ENCODE measurements at places on chromosomes 4 and X. TPM values are rescaled to one million over a fixed set of nuclear protein-coding genes. Genes with fewer than 3 reads are reported as not detected.

DNA sequence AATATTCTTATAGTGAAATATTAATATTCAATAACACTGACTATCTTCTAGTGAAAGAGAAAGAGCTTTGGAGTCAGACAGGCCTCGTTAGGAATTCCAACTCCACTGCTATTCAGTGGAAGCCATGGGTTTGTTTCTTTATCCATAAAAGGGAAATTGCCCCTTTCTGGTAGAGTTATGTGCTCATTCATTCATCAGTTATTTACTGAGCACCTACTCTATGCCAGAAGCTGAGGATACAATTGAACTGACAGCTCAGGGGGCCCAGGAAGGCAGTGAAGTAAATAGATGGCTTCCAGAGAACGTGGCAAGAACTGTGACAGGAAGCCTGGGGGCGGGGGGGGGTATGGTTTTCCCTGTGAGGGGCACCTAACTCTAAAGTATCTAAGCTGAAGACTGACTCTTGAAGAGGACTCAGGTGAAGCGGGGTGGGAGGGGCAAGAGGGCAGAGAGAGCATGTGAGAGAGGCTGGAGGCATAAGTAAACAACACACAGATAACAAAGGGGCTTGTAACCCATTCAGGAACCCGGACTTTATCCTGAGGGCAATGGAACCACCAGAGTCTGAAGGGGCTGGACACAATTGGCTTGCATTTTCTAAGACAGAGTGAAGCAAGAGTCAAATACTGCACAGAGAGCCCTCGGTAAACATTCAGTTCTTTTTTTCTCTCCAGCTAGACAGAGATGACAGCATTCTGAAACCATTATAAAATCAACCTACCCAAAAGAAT lies 20.3 kb downstream of the ANXA5 start:
- no peak for DNase-seq

DNA sequence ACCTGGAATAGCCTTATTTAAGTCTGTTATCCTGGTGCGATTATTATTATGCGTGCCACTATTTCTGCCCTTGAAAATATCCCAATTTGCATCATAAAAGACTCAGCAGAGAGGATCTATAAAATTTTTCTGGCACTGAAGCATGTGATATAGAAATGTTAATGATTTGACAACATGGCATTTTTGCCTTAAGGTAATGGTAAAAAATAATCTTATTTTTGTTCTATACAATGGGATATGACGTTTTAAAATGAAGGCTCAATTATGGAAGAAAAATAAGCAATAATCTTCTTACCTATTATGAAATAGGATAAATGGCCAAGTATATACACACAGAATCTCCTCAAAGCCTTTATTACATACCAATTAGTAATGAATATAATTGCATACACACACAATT lies 113.5 kb downstream of the PDGFC start:
- DNase-seq = no peak

DNA sequence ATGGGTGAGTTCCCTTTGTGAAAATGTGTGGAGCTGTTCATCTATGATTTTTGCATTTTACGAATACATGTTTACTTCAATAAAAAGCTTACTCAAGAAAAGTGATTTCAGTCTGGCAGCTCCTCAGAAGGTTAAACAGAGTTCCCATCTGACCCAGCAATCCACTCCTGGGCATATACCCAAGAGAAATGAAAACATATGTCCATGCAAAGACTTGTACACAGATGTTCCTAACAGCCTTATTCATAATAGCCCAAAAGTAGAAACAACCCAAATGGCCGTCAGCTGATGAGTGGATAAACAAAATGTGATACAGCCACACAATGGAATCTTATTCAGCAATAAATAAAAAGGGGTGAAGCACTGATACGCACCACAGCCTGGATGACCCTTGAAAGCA lies 20.8 kb downstream of the CLCN4 start:
- DNase-seq = no peak

- no peak for DNase-seq
These were observed 200.0 kb downstream of the PPP1R2C start for GRCh38 chrX:42577936-42578470.

GRCh38 chr4:124905441-124905840 lies 192.9 kb upstream of the ANKRD50 start:
- DNase-seq = no peak

DNA sequence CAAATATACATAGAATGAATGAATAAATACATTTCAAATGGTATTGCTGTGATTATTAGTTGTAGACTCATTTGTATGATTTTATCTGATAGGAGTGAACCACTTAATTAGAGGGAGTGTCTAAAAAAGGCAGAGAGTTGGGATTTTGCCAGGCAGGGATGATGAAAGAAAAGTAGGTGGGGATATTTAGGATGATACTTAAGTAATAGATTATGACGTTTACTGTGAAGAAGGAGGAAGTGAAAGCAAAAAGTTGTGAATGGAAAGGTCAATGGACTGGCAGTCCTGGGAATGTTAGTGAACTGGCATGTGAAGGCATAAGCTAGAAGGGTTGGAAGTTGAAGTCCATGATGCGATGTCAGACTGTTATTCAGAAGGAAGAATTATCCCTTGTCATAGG lies 917.1 kb downstream of the RAPGEF2 start:
- no peak for DNase-seq

- DNase-seq = no peak
These were observed 8.9 kb downstream of the GPR174 start for GRCh38 chrX:79153348-79153747.

- no peak for DNase-seq
These were observed 433.7 kb upstream of the AMOT start for GRCh38 chrX:113274345-113274744.

- DNase-seq = no peak
These were observed 30.0 kb upstream of the GTPBP6 start for GRCh38 chrX:348461-349117.

- DNase-seq = peak; percentile 6
These were observed at the start of gene FGA for GRCh38 chr4:154590329-154591006. Gene FGA, minus strand, starts transcription at chr4:154590742. Its CDS starts 55 bp downstream, at chr4:154590687.

GRCh38 chr4:94571715-94572114 lies 120.0 kb downstream of the PDLIM5 start:
- no peak for DNase-seq

GRCh38 chrX:140297273-140297672 lies 207.6 kb downstream of the SOX3 start:
- DNase-seq = no peak

- DNase-seq = no peak
These were observed 35.5 kb upstream of the SMAD1 start for GRCh38 chr4:145446184-145446583.

DNA sequence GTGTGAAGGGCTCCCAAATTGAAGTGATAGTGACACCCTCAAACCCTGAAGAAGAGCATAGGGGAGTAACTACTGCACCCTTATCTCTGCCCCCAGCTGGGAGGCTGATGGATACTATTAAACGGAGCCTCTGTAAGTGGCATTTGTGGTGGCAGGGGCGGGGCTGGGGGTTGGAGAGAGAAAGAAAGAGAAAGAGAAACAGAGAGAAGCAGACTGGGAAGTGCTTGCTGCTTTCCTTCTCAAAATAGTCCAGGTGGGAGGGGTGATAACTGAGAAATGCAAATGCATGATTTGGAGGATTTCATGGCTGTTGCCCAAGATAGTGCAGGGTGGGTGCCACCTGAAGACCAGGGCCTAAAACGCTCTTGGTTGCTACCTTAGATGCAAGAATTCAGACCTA lies 253.5 kb upstream of the GATB start:
- DNase-seq = no peak

GRCh38 chr4:134540588-134540987 lies 339.0 kb upstream of the PABPC4L start:
- DNase-seq = no peak

DNA sequence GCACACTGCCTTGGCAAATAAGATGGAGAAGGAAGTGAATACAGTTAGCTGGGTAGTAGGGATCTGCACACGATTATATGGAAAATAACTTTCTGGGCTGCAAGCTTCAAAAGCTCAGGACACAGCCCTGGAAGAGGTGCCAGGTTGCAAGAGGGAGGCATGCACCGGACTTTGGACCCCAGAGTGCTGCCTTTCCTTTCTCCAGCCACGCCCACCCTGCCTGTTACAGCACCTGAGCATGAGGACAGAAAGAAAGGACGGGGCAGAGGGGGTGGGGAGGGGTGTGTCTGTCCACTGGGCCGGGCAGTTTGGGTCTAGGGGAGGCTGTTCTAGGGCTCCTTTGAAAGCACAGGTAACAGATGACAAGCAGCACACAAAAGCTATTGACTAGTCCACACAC lies 152.8 kb downstream of the ENPP6 start:
- peak; percentile 93 for DNase-seq

GRCh38 chr4:1628892-1629698 lies 55.0 kb downstream of the FAM53A start:
- DNase-seq = peak; percentile 68

DNA sequence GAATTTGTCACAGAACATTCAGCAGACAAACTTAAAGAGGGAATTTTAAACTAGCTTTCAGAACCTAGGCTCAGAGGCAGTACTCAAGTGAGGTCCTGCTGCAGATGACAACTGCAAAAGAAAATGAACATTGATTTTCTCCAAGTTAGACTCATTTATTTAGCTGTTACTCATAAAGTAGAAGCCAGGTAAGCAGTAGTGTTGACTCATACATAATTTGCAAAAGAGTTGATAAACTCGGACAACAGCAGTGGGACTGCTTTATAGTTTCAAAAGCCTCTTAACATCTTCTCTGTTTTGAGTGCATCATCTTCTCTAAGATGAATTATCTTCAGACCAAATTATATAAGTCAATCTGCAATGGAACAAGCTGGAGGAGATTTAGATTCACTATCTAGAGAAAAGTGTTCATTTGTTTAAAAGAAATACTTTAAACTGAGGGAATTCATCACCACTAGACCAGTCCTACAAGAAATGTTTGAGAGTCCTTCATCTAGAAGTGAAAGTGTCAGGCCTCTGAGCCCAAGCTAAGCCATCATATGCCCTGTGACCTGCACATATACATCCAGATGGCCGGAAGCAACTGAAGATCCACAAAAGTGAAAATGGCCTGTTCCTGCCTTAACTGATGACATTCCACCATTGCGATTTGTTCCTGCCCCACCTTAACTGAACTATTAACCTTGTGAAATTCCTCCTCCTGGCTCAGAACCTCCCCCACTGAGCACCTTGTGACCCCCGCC lies 49.5 kb downstream of the COQ2 start:
- no peak for DNase-seq

GRCh38 chr4:99468889-99469288 lies 33.7 kb upstream of the ADH7 start:
- DNase-seq = no peak

GRCh38 chrX:39888730-39889129 lies 209.0 kb downstream of the BCOR start:
- no peak for DNase-seq

DNA sequence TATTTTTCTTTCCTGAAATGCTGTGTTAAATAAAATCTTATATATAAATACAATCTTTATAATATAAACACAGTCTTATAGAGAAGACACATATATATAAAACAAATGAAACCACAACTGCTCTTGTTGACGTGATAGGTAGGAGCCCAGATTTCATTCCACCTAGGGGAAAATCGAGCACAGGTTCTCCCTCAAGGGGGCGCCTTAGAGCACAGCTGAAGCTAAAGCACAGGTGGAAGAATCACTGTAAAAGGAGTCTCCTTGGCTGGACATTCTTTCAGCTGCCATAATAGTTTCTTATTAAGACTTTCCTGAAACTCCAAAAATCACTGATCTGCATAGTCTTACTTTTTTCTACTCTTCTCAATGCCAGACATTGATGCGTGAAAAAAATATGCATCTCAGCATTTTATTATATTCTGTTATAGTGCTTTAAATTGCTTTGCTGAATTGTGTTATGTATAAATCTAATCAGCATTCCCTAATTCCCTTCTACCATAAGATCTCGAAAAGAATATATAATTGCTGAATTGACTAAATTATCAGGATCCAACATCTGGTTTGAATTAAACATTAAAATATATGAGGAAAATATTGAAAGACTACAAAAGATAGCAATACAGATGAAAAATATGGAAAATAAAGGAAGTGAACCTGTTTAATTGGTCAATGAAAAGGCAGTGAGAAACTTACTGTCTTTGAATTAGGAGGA lies 25.5 kb upstream of the RXFP1 start:
- DNase-seq = peak; percentile 68

DNA sequence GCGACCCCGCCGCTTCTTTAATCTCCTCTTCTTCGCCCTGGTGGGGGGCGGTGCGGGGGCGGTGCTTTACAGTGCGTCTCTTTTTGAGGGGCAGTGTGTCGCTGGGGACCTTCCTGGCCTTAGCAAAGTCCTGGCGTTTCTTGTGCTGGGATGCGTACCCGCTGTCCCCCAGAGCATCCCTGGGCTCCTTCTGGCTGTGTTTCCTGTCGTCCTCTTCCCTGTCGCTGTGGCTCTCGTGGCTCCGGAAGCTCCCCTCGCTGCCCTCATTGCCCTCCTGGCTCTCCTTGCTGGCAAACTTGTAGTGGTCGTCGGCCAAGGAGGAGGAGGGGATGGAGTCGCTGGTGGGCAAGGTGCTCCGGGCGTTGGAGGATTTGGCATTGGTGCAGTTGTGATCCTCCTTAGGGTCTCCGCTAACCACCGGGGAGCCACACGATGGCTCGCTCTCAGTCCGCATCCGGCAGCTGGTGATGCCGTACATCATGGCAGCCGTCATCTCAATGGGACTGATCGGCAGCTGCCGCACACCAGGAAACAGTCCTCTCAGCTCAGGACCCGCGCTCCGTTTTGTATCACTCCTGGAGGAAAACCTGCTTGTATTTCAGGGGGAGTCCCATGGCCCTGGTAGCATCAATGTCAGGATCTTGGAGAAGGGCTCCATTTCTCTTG lies 30.4 kb upstream of the TMSB15A start:
- no peak for DNase-seq

DNA sequence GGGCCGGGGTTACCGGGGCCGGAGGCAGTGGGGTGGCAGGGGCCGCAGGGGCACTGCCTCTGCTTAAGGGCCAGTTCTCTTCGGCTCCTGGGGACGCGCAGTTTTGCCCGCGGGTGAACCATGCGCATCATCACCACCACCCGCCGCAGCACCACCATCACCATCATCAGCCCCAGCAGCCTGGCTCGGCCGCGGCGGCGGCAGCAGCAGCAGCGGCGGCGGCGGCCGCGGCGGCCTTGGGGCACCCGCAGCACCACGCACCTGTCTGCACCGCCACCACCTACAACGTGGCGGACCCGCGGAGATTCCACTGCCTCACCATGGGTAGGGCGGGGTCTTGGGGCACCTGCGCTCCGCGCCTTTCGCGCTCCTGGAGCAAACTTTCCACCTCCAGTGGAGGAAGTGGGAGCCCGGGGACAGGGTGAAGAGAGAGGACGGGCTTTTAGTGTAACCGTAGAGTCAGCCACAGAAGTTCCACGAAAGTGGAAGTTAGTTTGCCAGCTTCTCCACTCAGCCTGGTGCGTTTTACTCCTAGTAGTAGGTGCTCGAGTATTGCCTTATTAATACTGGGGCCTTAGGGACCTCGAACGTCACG lies 729 bp downstream of the GSX2 start:
- no peak for DNase-seq

The LRRC66 gene
- total RNA-seq = 16.1 TPM

The NDNF gene
- 14.0 TPM for total RNA-seq

The TBC1D9 gene
- 10.7 TPM for total RNA-seq

The MAGEA4 gene
- total RNA-seq = not detected

The CNKSR2 gene
- total RNA-seq = 0.15 TPM

The GC gene
- not detected for total RNA-seq

The FGF5 gene
- total RNA-seq = 0.28 TPM

The EDNRA gene
- total RNA-seq = 1.3 TPM

The DIPK2B gene
- 2.2 TPM for total RNA-seq

The HSFX4 gene
- not detected for total RNA-seq

The MMGT1 gene
- 23.6 TPM for total RNA-seq

Measured in left colon (tissue), 2 donors.